A549 treated with CORT108297 at 1 μM for 4 hours (cell line): ENCODE measurements at places on chromosomes 7 and 10. TPM values are rescaled to one million over a fixed set of nuclear protein-coding genes. Genes with fewer than 3 reads are reported as not detected.

MBL2 gene
- total RNA-seq = not detected in 5 replicates

FZD8 gene
- total RNA-seq = 4.7 to 8.2 TPM (median 6.6 TPM) in 5 replicates

GTF2IRD1 gene
- 12.8 to 16.9 TPM (median 14.1 TPM) in 5 replicates for total RNA-seq

PLXDC2 gene
- total RNA-seq = 0.02 TPM in 3 of 5 replicates, not detected in the others

VWA2 gene
- total RNA-seq = 0.02 to 0.06 TPM in 2 of 5 replicates, not detected in the others

BTAF1 gene
- 10.3 to 14.2 TPM (median 13.2 TPM) in 5 replicates for total RNA-seq

CCDC146 gene
- 0.46 to 0.70 TPM (median 0.57 TPM) in 5 replicates for total RNA-seq

FBXL13 gene
- total RNA-seq = 0.26 to 0.88 TPM (median 0.61 TPM) in 5 replicates

GPRIN2 gene
- 26.2 to 47.1 TPM (median 37.6 TPM) in 5 replicates for total RNA-seq

SPDYE16 gene
- 0.03 to 0.14 TPM (median 0.05 TPM) in 3 of 5 replicates, not detected in the others for total RNA-seq

TAS2R41 gene
- total RNA-seq = not detected in 5 replicates

OPN4 gene
- not detected in 5 replicates for total RNA-seq

EN2 gene
- total RNA-seq = 0.48 to 1.0 TPM (median 0.92 TPM) in 5 replicates

COL17A1 gene
- total RNA-seq = 1.6 to 2.7 TPM (median 2.2 TPM) in 5 replicates

PTF1A gene
- total RNA-seq = not detected in 5 replicates

WNT8B gene
- 0.03 to 0.07 TPM (median 0.04 TPM) in 3 of 5 replicates, not detected in the others for total RNA-seq

COL28A1 gene
- total RNA-seq = 0.42 to 0.75 TPM (median 0.58 TPM) in 5 replicates

AS3MT gene
- total RNA-seq = 3.5 to 4.3 TPM (median 4.0 TPM) in 5 replicates

CTAGE4 gene
- total RNA-seq = not detected in 5 replicates

HYAL4 gene
- total RNA-seq = not detected in 5 replicates

EBLN1 gene
- total RNA-seq = 0.07 to 0.21 TPM in 2 of 5 replicates, not detected in the others

SPDYE8 gene
- not detected in 5 replicates for total RNA-seq

C10orf105 gene
- not detected in 5 replicates for total RNA-seq

TUBB8 gene
- 0.03 to 0.12 TPM (median 0.07 TPM) in 3 of 5 replicates, not detected in the others for total RNA-seq

CUBN gene
- total RNA-seq = 0.01 to 0.10 TPM (median 0.03 TPM) in 5 replicates

CCDC7 gene
- total RNA-seq = 0.62 to 1.0 TPM (median 0.89 TPM) in 5 replicates

EEPD1 gene
- 48.7 to 53.4 TPM (median 49.1 TPM) in 5 replicates for total RNA-seq

NRG3 gene
- not detected in 5 replicates for total RNA-seq

CYP17A1 gene
- total RNA-seq = 0.05 TPM in 1 of 5 replicates, not detected in the others

CH25H gene
- 0.06 to 0.07 TPM (median 0.07 TPM) in 3 of 5 replicates, not detected in the others for total RNA-seq

ABCC2 gene
- 150 to 171 TPM (median 160 TPM) in 5 replicates for total RNA-seq

CCL24 gene
- total RNA-seq = not detected in 5 replicates

RPEL1 gene
- 0.05 to 0.08 TPM (median 0.07 TPM) in 4 of 5 replicates, not detected in the other for total RNA-seq

PIP gene
- total RNA-seq = 0.15 to 0.38 TPM (median 0.18 TPM) in 3 of 5 replicates, not detected in the others

MINDY4 gene
- 2.8 to 3.1 TPM (median 2.9 TPM) in 5 replicates for total RNA-seq

HABP2 gene
- 0.07 to 0.15 TPM (median 0.12 TPM) in 5 replicates for total RNA-seq

PARD3 gene
- total RNA-seq = 57.0 to 88.0 TPM (median 71.0 TPM) in 5 replicates

PAPOLB gene
- total RNA-seq = not detected in 5 replicates

PALD1 gene
- total RNA-seq = 5.8 to 8.4 TPM (median 8.0 TPM) in 5 replicates

LAMB4 gene
- 0.09 to 0.29 TPM (median 0.14 TPM) in 5 replicates for total RNA-seq

PON3 gene
- 31.2 to 39.6 TPM (median 33.8 TPM) in 5 replicates for total RNA-seq

TMEM196 gene
- not detected in 5 replicates for total RNA-seq

NEBL gene
- 4.2 to 7.1 TPM (median 5.8 TPM) in 5 replicates for total RNA-seq

AUTS2 gene
- total RNA-seq = 2.9 to 4.3 TPM (median 3.8 TPM) in 5 replicates

TMEM270 gene
- total RNA-seq = 0.26 TPM in 1 of 5 replicates, not detected in the others

LIPK gene
- not detected in 5 replicates for total RNA-seq

SKIDA1 gene
- total RNA-seq = 0.99 to 1.7 TPM (median 1.5 TPM) in 5 replicates

CLDN4 gene
- 3.6 to 5.3 TPM (median 4.6 TPM) in 5 replicates for total RNA-seq

ADIRF gene
- total RNA-seq = not detected in 5 replicates
